ENCODE measurements at places on chromosomes 1 and 21.

DNA sequence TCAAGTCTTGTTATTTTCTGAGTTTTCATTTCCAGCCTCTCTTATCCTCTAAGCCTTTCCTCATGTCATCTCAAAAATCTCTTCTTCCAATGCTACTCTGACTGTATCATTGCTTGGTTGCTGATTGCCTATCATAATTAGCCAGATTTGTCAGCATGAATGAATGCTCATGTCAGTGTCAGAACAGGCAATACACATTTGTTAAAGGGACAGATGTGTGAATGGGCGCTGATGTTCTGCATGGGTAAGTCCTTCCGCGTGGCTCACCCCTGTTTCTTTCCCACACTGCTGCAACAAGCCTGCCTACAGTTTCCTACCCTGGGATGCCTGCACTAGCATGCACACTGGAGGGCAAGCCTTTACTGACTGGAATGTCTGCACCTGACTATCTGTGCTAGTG lies 100.6 kb downstream of the RHOU start:
- DNase-seq = no peak

DNA sequence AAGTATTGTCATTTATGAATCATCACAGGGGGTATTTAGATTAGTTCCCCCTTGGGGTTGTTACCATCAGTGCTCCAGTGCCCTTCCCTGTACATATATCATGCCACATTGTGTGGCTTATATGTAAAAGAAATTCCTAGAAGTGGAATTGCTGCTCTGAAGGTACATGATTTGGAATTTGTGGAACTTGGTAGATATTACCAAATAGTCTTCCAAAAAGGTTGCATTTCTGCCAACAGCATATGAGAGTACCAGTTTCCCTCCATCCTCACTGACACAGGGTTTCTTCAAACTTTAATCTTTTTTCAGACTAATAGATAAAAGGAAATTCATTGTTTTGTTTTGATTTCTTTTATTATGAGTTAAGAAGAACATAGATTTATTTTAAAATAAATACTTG lies 41.3 kb downstream of the AKNAD1 start:
- DNase-seq = no peak

- no peak for DNase-seq
Observed at GRCh38 chr1:55250399-55251075, 35.4 kb upstream of the USP24 start.

- DNase-seq = no peak
Observed at GRCh38 chr1:248905662-248906008, 400 bp upstream of the PGBD2 start.

Data from GM19239 (cell line).